Osteoblast (primary cell): ENCODE measurements at places on chromosomes 2 and 18. TPM values are rescaled to one million over a fixed set of nuclear protein-coding genes. Genes with fewer than 3 reads are reported as not detected.

CHRNA1 gene
- not detected in 2 replicates for total RNA-seq

TNP1 gene
- total RNA-seq, result not detected in 2 replicates

ABHD3 gene
- 3.8 and 4.0 TPM in 2 replicates for total RNA-seq

PROKR1 gene
- total RNA-seq, result not detected in 2 replicates

IWS1 gene
- 28.3 and 36.6 TPM in 2 replicates for total RNA-seq

DNA sequence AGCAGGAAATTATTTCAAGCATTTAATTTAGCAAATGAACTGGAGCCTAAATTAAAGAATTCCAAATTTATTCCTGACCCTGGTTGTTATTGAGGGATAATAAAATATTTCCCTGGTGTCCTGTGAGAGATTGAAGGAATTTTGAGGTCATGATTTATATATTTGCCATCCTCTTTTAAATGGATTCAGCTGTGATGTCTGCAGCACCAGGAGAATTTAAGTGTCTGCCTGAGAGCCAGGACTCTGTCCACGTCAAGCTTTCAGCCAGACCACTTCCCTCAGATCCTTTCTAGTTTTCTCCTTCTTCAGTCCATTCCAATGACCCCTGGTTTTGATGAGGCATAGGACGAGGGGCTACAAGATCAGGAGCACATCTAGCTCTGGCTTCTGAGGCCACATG is 59.9 kb downstream of the INO80C start:
- DNase-seq, result peak; percentile 23

GRCh38 chr2:120265006-120265405 is 12.4 kb downstream of the RALB start:
- no peak for DNase-seq

DNA sequence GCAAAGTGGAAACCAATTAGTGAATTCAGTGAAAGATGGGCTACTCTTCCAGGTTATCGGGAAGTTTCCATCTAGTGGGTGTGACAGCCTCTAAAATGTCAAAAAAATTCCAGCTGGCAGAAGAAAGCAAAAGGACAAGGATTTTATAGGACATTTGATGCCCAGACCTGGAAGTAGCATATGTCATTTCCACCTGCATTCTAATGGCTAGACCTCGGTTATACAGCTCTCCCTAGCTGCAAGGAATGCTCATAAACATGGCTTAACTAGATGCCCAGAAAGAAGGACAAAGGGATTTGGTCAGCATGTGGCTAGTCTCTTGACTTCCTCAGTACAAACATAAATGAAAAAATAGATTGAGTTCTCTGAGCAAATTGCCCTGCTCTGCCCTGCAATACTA is 215.4 kb downstream of the NYAP2 start:
- no peak for DNase-seq

GRCh38 chr18:33812186-33812585 is 234.2 kb downstream of the ASXL3 start:
- no peak for DNase-seq

- DNase-seq, result peak; percentile 46
These were observed 61.4 kb downstream of the SOS1 start for GRCh38 chr2:39059366-39059952.

DNA sequence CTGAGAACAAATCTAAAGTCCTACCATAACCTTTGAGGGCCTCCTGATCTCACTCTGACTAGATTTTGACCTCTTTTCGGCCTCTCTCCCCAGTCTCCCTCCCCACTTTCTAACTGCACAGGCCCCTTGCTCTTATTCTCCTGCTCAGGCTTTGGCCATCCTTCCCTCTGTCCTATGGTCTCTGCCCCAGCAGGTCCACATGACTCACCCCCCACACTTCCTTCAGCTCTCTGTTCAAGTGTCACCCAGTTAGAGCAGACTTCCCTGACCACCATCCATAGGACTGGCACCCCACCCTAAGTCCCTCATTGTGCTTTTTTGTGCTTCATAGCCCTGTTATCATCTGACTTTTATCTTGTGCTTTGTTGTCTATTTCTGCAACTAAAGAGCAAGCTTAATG is 41.2 kb upstream of the NT5C1B start:
- no peak for DNase-seq

DNA sequence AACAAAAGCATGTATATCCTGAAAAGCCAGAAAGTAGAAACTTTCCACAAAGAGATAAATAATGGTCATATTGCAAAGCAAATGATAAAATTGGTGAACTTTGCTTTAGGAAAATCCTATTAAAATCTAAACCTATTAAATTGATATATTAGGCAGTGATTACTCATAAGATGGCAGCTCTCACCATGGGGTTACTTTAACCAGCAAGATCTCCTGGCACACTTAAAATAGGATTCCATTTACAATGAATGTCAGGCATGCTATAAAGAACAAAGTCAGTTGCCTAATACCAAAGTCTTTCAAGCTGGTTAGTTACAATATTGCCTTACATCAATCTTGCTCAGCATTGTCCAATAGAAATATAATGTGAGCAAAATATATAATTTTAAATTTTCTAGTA is 816.2 kb downstream of the BCL11A start:
- DNase-seq, result no peak

GRCh38 chr2:54606393-54606958 is 117.0 kb upstream of the EML6 start:
- DNase-seq, result no peak

- DNase-seq, result no peak
These were observed 1938.0 kb upstream of the PIK3C3 start for GRCh38 chr18:40017021-40017420.

- DNase-seq, result peak; percentile 83
These were observed 36.0 kb upstream of the EVA1A start for GRCh38 chr2:75596784-75597183.

GRCh38 chr18:26689226-26689879 is 141.0 kb upstream of the KCTD1 start:
- no peak for DNase-seq

DNA sequence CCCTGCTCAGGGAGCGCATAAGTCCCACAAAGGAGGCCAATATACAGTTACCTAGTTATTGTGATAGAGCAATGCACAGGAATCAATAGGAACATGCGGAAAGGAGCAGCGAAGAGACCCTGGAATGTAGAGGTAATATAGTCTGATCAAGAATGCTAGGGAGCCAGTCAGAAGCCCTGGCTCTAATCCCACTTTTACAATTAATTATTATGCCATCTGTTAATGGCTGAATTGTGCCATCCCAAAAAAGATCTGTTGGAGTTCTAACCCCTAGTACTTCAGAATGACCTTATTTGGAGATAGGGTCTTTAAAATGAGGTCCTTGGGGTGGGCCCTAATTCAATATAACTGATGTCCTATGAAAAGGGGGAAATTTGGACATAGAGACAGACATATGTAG is 7.7 kb upstream of the SPATS2L start:
- no peak for DNase-seq

GRCh38 chr18:59459369-59460071 is 100.5 kb upstream of the LMAN1 start:
- peak; percentile 88 for DNase-seq

- no peak for DNase-seq
These were observed 312.2 kb downstream of the LRATD1 start for GRCh38 chr2:14944562-14945346.
